ENCODE measurements at places on chromosomes 4 and X.

DNA sequence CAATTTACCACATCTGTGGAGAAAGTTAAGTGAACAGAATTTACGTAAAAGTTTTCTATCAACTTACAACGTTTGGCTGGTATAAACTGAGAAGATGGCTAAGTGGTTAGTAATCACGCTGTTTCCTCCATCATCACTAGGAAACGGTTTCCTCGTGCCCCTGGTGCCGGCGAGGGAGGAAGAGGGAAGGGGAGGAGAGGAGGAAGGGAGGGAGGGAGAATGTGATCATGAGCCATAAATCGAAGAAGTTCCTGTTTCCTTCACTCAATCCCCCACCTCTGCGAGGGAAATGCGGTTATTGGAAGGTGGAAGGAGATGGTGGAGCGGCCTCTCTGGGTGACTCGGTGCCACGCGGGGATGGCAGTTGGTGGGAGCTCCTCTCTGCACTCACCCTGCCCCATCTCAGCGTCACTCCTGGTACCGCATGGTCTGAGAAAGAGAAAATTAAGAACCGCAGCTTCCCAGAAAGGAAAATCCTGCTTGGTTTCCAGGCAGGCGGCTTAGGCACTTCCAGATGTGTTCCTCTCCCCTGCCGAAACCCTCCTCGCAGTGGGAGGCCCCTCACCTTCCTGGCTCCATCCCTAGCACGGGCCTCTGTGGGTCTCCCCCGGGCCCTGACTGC lies 216.8 kb downstream of the AFAP1 start:
- DNase-seq, result no peak

DNA sequence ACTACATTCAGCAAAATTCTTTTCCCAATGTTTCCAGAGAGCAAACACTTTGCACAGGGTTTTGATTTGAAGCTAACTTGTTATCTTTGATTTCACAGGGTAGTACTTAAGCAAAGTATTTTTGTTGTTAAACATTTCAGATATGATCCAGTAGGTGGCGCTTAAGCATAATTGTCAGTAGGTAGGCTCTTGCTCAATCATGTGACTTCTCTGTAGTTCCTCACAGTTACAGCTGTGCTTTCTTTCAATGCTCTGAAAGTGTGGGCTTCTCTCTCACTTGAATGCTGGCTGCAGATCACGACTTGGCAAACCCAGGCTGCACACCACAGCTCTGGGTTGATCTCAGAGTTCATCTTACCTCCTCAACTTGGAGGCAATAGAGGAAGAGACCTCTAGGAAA lies 1016.5 kb downstream of the SH3BGRL start:
- peak; percentile 60 for DNase-seq

DNA sequence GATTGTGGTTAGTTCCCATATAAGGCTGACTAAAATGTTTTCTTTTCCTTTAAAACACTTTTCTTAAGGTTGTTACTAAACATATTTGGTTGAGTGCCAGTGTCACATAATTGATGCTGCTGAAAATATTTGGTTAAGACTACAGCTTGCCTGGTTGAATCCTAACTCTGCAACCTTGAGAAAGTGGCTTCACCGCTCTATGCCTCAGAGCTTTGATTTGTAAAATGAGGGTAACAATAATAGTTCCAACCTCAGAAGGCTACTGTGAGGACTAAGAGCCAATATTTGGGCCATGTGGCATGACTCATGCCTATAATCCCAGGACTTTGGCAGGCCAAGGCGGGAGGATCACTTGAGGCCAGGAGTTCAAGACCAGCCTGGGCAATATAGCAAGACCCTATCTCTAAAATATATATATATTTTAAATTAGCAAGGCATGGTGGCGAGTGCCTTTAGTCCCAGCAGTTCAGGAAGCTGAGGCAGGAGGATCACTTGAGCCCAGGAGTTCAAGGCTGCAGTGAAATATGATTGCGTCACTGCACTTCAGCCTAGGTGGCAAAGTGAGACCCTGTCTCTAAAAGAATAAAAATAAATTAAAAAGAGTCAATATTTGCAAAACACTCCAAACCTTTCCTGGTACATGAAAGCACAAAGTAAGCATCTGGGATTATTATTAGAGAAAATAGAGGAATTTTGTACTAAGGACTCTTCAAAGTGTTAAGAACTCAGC lies 7.1 kb upstream of the NEIL3 start:
- no peak for DNase-seq

DNA sequence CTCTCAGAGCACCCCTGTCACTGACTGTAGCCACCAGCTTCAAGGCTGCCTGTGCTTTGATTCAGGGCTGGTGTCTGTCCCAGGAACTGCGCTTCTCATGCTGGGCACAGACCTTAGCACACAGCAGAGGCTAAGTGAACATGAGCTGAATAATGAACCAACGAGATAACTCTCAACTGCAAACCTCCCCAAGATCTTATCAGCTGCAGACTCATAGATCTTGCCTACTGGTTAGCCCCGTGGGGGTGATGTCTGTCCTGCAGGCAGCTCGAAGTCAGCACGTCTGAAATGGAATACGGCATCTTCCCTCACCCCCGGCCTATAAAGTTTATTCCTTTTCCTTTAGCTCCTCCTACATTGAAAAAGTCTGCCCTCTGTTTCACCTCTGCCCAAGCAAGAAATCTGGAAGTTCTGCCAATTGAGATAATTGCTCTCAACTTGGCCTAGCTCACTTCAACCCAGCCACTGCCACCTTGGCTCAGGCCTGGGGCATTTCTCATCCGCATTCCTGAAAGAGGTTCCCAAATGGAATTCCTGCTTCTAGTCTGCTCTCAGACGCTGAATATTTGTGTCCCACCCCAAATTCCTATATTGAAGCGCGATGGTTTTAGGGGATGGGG lies 73.7 kb downstream of the GATB start:
- no peak for DNase-seq

DNA sequence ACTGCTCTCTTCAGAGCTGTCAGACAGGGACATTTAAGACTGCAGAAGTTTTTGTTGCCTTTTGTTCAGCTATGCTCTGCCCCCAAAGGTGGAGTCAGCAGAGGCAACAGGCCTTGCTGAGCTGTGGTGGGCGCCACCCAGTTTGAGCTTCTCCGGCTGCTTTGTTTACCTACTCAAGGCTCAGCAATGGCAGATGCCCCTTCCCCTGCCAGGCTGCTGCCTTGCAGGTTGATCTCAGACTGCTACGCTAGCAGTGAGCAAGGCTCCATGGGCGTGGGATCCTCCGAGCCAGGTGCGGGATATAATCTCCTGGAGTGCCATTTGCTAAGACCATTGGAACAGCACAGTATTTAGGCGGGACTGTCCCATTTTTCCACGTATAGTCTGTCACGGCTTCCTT lies 371.4 kb upstream of the AMOT start:
- no peak for DNase-seq

- peak; percentile 23 for DNase-seq
These were observed at the start of gene BMP3 for GRCh38 chr4:81030061-81030980. Gene BMP3 (plus strand): TSS chr4:81030708. CDS start chr4:81031285, 577 bp downstream.

DNA sequence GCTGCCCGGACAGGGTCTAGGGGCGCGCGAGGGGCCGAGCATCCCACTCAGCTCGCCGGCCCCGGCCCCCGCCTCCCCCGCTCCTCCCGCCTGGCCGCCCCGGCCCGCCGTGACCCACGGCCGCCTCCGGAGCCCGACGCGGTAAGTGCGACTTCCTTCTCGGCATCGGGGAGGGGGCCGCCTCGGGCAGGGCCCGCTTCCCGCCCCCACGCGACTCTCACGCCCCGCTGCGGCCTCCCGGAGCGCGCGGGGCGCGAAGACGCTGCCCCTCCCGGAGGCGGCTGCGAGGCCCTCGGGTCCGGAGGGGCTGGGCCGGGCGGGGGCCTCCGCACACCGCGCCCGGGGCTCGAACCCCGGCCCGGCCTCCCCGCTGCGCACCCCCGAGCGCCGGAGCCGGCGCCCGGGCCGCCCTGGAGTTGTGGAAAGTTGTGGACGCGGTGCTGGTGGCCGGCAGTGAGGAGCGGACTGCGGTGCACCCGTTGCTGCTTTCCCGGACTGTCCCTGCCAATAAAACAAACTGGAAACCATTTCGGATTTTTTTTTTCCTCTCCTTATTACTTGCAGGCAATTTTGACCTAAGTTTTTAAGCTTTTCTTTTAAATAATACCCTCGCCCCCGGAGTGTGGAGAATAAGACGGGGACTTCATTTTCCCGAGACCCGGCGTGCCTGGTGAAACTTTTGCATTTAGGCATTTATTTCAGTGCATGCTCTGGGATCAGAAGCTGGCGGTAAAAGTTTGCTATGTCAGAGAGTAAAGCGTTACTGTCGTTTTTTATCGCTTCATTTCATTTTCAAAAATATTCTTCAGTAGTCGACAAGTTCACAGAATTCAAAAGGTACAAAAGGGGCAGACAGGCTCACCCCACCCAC lies 13.0 kb upstream of the TMEM156 start:
- peak; percentile 51 for DNase-seq

GRCh38 chr4:135186002-135186401 lies 984.4 kb upstream of the PABPC4L start:
- no peak for DNase-seq

DNA sequence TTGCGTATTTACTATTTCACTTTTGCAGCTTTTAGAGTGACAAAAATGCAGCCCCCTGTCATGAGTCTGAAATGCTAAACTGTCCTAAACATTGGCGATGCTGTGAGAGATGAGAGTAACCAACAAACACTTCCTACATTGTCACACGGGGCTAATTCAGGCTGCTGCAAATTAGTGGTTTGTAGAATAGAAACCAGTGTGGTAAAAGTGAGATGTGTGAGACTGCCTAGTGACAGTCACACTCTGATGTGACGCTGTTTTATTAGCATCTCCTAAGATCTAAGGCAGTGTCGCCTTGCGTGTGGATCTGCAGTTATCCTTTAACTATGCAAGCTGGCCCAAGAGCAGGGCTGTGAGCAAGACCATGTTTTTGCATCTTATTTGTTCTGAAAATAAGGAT lies 800.2 kb upstream of the TENM3 start:
- no peak for DNase-seq

- DNase-seq, result no peak
These were observed 25.2 kb upstream of the NPFFR2 start for GRCh38 chr4:72006586-72006985.

DNA sequence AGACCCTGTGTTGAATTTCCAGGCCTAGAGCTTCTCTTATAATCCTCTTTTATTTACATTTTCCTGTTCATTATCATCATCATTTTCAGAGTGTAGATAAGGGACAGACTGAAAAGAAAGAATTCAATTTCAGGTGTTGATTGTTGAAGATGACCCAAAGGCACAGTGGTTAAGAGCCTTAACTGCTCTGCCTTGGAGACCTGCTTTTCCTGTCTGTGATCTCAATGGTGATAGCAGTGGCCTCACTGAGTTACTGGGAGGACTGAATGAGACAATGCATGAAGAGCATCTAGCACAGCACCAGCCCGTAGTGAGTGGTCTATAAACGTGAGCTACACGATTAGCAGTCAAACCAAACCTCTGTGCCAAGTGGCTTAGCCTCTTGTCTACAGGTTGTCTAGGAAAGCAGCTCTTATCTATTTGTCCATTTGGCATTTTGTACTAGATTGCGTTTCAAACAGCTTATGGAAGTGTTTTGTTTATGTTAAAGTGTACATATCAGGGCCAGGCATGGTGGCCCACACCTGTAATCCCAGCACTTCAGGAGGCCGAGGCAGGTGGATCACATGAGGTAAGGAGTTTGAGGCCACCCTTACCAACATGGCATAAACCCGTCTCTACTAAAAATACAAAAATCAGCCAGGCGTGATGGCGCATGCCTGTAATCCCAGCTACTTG lies 41.5 kb downstream of the SETD7 start:
- no peak for DNase-seq

GRCh38 chr4:105588252-105588651 lies 35.8 kb downstream of the ARHGEF38 start:
- no peak for DNase-seq

DNA sequence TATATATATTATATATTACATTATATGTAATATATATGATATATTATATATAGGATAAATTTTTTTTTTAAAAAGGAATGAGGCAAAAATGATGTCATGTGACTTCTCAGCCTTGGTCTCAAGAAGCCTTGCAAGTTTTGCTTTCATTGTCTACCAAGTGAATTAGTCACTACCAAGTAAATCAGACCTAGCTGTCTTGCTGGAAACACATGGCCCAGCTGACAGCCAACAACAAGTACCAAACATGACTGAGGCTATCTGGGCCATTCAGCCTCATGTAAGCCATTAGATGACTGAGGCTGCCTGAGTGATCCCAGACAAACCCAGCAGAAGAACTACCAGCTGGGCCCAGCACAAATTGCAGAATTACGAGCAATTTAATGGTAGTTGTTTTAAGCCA lies 44.9 kb downstream of the HAND2 start:
- peak; percentile 25 for DNase-seq

- DNase-seq, result peak; percentile 24
These were observed 136.2 kb downstream of the TBC1D19 start for GRCh38 chr4:26719954-26720552.

DNA sequence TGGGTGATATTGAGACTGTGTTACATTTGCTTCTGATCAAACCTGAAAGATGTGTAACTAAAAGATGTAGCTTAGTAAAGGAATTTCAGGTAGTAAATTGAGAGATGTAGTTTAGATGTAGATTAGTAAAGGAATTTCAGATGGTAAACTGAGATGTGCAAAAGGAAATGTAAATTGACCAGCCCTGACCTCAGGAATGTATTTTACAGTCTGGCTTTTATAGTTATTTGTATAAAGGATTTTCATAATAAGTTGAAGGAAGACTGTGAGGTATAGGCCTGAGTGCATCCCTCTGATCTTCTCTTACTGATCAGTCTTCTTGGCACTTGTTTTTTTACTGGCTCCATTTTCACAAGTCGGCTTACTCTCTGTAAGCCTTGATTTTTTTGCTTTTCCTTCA lies 3.2 kb downstream of the KLHL2 start:
- DNase-seq, result no peak

GRCh38 chr4:92059615-92060014 lies 244.2 kb upstream of the GRID2 start:
- no peak for DNase-seq

- DNase-seq, result peak; percentile 59
These were observed 133.7 kb upstream of the CPXCR1 start for GRCh38 chrX:88613338-88613737.

DNA sequence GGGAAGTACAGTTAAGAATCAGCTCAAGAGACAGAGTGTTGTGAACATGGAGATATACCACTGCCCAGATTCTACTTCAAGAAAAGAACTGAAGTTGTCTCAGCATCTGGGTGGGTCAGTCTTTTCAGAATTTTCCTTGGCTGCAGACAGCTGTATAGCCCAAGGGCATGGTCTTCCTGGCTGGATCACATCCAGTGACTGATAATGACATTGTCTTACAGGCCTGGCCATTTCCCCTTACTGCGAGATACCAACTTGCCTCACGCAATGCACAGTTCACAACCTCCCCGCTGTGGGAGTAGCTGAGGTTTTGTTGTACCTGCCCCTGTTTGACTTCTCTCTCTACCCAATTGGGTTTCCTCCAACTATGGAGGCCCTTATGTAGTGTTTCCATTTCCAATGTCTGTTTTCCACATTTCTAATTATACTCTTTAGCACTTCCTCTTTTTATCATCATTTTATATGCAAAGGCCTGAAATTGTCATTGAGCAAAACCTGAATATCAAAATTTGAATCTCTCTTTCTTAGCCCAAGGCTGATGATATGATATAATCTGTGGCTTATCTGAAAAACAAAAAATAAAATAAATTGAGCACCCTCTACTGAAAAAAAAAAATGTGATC lies 209.1 kb downstream of the NAF1 start:
- DNase-seq, result peak; percentile 3
